ENCODE measurements at places on chromosomes 1 and 21. TPM values are rescaled to one million over a fixed set of nuclear protein-coding genes. Genes with fewer than 3 reads are reported as not detected.

GJB5 gene
- total RNA-seq = not detected

LCE1D gene
- total RNA-seq = not detected

FCRL5 gene
- not detected for total RNA-seq

DFFB gene
- 6.0 TPM for total RNA-seq

FCAMR gene
- total RNA-seq = not detected

ASCL5 gene
- total RNA-seq = not detected

JUN gene
- total RNA-seq = 67.8 TPM

GRCh38 chr1:115648717-115649691 is 7.2 kb downstream of the VANGL1 start:
- DNase-seq = no peak

GRCh38 chr1:224543453-224543852 is 72.7 kb upstream of the CNIH3 start:
- DNase-seq = no peak

DNA sequence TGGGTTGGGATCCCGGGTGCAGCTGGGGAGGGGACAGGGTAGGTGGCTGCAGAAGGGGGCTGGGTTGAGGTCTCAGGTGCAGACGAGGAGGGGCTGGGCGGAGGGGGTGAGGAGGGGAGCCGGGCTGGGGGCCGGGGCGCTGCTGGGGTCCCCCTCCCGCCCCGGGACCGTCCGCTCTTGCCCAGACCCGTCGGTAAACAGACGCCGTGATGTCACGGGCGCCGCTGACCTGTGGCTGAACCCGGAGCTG is 22.3 kb downstream of the DHRS3 start:
- DNase-seq = no peak

GRCh38 chr1:214557952-214558735 is 6.7 kb upstream of the PTPN14 start:
- peak; percentile 86 for DNase-seq

GRCh38 chr1:195697130-195697529 is 911.1 kb downstream of the KCNT2 start:
- no peak for DNase-seq

DNA sequence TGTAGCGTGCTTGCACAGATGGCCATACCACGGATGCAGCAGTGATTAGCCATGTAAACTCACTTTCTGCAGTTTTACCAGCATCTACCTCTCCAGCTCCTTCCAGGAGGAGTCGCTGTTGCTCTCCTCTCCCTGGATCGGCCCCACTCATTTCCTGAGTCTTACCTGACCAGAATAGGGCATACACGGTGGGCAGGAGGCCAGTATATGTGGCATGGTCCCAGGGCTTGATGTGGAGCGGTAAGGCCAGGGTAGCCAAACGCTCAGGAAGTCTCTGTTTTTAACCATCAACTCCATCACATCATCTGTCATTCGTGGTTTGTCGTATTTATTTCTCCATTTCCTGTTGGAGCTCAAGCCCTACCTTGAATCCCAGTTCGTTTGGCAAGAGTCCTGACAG is 163.4 kb upstream of the USP24 start:
- DNase-seq = no peak

All from kidney epithelial cell (primary cell).